ENCODE measurements at places on chromosomes 12 and 14. TPM values are rescaled to one million over a fixed set of nuclear protein-coding genes. Genes with fewer than 3 reads are reported as not detected.

- DNase-seq, result peak; percentile 30
Observed at GRCh38 chr12:79174626-79175025, 310.1 kb downstream of the SYT1 start.

The CRY1 gene
- polyA plus RNA-seq, result 32.9 TPM

The MGP gene
- 33.9 TPM for polyA plus RNA-seq

- DNase-seq, result no peak
Observed at GRCh38 chr14:67221248-67221981, 19.8 kb upstream of the PALS1 start.

DNA sequence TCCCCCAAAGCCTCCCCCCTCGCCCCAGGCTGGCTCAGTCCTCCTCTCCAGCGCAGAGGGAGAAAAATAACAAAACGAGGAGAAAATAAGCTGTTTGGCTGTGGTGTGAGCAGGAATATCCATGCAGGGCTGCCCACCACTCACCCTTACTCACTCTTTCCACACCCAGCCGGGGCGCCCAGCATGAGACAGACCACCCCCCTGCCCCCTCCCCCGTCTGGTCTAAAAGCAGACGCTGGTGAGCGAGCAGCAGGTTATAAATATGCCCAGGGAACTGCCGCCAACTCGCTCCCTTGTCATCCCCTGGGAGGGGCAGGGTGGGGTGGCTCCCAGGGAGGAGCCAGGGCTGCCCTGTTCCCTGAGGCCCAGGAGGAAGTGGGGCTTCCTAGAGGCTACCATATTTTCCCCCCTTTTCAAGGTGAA, 7.4 kb downstream of the WNT1 start:
- DNase-seq, result no peak

- DNase-seq, result no peak
Observed at GRCh38 chr12:100437038-100437841, 36.4 kb upstream of the NR1H4 start.

The UNC79 gene
- polyA plus RNA-seq, result 1.1 TPM

The CLEC4C gene
- polyA plus RNA-seq, result 0.23 TPM

- no peak for DNase-seq
Observed at GRCh38 chr12:52819731-52820510, 6.0 kb upstream of the KRT4 start.

- no peak for DNase-seq
Observed at GRCh38 chr12:27163048-27163715, 80.8 kb upstream of the C12orf71 start.

DNA sequence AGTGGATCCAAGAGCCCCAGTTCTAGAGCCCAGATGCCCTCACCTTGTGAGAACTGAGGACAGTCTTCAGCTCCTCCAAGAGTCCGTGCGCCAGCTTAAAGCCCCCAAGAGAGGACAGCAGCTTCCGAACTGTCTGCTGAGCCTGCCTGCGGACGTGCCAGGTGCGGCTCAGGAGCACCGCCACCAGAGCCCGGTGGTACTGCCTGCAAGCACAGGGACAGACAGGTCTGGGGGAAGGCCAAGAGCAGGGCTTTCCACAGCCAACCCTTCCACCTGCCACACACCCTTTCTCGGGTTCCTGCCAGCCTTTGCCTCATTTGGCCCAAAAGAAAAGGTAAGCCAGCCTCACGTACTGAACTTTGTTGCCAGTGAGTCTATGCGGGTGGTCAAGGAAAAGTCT, 30.2 kb downstream of the GCN1 start:
- no peak for DNase-seq

GRCh38 chr12:45050751-45051571, at the start of gene DBX2:
Gene DBX2, minus strand, starts transcription at chr12:45051099. Its CDS starts 172 bp downstream, at chr12:45050927.
- peak; percentile 34 for DNase-seq

- DNase-seq, result no peak
Observed at GRCh38 chr12:113240395-113240794, 19.1 kb downstream of the TPCN1 start.

The LRP1 gene
- 64.5 TPM for polyA plus RNA-seq

DNA sequence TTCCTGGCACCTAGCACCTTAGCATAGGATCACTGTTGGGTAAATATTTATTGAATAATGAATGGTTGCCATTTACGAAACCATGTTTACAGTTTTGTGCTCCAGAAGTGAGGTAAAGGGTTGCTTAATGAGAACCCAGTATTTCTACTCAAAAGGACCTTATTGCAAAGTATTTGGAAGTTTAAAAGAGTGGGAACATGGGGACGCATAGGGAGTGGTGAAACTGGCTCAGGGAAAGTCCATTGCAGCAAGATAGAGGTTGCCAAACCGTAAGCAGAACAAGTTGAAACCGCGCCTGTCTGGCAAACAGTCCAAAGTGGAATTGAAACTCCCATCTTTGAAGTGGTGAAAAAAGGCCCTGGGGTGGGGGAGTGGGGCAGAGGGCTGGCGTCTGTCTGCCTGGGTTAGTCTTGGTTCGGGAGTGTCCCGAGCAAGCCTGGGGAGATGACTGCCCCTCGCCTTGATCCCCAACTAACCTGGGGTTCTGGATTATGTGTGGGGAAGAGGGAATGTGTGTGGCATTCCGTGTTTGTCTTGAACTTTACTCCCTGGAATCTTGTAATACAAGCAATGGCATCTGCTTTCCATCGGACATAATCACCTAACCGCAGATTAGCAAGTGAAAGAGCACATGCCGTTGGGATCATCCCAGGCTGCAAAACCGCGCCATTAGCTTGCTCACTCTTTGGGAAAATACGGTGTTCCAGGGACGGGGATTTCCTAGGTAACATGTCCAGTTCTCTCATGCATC, 7.2 kb downstream of the ALDH2 start:
- no peak for DNase-seq

- no peak for DNase-seq
Observed at GRCh38 chr12:72219937-72220336, 52.2 kb upstream of the TRHDE start.

GRCh38 chr12:104669089-104669721, 212.5 kb downstream of the CHST11 start:
- DNase-seq, result no peak

- no peak for DNase-seq
Observed at GRCh38 chr12:110270125-110270962, 10.7 kb upstream of the ATP2A2 start.

The CAPZA3 gene
- polyA plus RNA-seq, result 0.38 TPM

The SMIM41 gene
- not detected for polyA plus RNA-seq

GRCh38 chr12:13000925-13001774, 1.1 kb upstream of the HEBP1 start:
- DNase-seq, result peak; percentile 60

DNA sequence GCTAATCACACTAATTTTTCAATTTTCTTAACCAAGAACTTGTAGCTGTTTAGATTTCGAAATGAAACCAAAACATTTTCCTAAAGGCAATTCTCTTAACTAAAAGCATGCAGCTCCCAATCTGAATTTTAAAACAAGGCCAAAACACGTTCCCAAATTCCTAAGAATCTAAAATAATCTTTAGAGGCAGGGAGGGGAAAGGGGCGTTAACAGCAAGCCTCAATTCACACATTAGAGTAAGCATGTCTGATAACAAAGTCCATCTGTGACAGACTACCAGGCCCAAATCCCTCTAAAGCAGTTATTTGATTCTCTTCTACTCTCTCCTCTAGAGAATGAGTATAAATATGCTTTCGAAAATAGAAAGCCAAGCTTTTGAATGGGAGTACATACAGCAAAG, 754 bp downstream of the ATG14 start:
- DNase-seq, result no peak

DNA sequence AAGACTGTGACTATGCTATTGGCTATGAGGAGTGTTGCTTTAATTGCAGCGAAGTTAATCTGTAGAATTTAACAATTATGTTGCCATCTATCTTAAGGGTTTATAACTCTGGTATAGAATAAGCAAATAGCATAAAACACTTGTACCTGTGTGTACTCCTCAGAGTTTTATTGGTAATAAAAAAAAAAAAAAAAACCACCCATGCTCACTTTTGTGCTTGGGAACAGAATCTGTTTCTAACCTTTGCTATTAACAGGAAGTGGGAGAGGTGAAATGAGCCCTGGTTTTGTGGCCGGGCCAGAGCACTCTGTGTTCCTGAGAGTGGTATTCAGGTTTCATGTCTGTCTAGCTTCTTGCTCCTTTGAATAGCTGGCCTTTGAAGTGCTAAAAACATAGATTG, 53.1 kb downstream of the PDE3A start:
- no peak for DNase-seq

The RFLNA gene
- 5.0 TPM for polyA plus RNA-seq

The KLHDC1 gene
- 7.5 TPM for polyA plus RNA-seq

DNA sequence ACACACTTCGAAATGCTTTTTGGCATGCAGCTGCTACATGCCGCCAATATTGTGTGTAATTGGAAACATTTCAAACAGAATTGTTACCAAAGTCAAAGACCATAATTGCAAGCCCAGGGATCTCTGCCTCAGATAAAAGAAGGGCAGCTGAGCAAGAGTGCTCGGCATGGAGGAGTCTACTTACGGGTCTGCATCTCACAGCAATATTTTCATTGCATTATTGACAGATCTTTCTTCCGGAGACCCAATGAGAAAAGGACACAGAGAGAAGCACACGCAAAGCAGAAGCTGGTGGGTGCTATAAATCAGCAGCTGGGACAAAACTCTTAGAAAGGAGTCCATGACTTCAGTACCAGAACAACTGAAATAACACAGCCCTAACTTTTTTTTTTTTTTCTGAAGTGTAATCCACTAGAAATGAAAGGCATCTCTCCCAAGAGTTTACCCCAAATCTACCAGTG, 4.9 kb downstream of the PRICKLE1 start:
- no peak for DNase-seq

The ALX1 gene
- 26.5 TPM for polyA plus RNA-seq

- no peak for DNase-seq
Observed at GRCh38 chr12:97560786-97561618, 98.4 kb downstream of the RMST start.

The EEA1 gene
- 17.4 TPM for polyA plus RNA-seq

DNA sequence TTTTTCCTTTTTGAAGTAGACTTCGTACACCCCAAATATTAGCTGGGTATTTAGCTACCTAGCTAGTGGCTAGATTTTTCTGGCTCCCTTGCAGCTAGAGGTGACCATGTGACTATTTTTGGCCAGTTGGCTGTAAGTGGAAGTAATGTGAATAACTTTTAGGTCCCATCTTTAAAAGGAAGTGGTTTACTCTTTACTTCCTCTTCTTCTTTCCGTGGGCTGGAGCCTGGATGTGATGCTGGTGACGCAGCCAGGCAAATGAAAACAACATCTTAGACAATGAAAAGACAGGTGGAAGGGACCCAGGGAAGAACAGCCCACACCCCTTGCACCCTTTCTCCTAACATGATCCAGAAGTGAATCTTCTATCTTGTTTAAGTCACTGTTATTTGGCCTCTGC, 245.5 kb downstream of the ATP23 start:
- no peak for DNase-seq

The SYNE3 gene
- polyA plus RNA-seq, result 2.5 TPM

- no peak for DNase-seq
Observed at GRCh38 chr12:12195516-12195915, 71.3 kb downstream of the LRP6 start.

GRCh38 chr12:120540445-120540844, 6.3 kb downstream of the RNF10 start:
- DNase-seq, result no peak

The SAMD4A gene
- polyA plus RNA-seq, result 10.1 TPM

DNA sequence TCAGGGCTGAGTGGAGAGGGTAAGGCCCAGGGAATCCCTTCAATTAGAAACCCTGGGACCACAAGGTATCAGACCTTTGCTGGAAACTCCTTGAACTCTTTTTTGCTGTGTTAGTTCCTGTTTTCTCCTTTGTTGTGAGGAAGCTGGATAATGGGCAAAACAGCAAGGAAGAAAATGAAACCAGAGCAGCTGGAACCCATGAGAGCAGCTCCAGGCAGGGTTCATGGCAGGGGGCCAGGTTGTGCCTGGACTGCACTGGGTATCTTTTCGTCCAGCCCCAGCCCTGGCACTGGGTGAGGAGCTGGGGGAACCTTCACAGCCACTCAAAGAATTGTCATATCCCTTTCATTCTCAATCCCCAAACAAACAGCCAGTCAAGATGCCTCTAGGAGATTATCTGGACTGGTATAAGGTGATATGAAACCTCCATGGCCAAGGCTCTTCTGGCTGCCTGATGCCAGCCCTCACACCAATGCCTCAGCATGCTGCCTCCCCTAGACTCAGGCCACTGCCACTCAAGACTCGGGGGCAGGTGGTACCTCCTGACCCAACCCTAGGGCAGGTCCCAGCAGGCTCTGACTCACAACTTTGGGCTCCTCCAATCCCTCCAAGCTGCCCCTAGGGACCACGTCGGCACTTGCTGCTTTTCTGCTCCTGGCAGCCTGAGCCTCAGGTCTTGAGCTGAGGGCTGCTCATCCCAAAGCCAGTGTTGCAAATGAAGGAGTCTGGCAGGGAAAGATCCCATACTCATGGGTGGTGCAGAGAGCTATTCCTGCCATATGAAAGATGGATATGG, 16.5 kb downstream of the FAM186B start:
- DNase-seq, result no peak

The EPYC gene
- polyA plus RNA-seq, result not detected
